T-cell (primary cell): ENCODE measurements at places on chromosomes 6 and 20.

GRCh38 chr6:5751525-5752390 is 255.0 kb downstream of the NRN1 start:
- no peak for DNase-seq

- no peak for DNase-seq
These were observed 35.4 kb downstream of the DACT2 start for GRCh38 chr6:168284187-168284586.

- no peak for DNase-seq
These were observed 247.0 kb upstream of the KCNQ5 start for GRCh38 chr6:72374857-72375256.

DNA sequence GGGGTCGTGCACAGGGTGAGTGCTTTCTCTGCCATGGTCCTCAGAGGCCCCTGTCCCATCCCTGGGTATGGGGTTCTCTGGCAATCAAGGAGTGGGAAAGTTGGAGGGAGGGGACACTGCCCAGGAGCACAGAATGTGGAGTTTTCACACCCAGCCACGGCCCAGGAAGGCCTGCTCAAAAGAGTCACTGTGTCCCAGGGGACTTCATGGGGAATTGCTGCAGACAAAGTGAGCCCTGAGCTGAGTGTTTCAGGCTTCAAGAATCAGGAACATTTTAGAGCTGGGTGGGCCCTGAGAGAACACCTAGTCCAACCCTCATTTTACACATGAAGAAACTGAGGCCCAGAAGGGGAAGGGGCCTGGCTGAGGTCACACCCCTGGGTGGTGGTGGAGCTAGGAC is 5.7 kb downstream of the MAPK13 start:
- DNase-seq: no peak

- DNase-seq: no peak
These were observed 39.4 kb upstream of the SPDEF start for GRCh38 chr6:34595332-34596184.

DNA sequence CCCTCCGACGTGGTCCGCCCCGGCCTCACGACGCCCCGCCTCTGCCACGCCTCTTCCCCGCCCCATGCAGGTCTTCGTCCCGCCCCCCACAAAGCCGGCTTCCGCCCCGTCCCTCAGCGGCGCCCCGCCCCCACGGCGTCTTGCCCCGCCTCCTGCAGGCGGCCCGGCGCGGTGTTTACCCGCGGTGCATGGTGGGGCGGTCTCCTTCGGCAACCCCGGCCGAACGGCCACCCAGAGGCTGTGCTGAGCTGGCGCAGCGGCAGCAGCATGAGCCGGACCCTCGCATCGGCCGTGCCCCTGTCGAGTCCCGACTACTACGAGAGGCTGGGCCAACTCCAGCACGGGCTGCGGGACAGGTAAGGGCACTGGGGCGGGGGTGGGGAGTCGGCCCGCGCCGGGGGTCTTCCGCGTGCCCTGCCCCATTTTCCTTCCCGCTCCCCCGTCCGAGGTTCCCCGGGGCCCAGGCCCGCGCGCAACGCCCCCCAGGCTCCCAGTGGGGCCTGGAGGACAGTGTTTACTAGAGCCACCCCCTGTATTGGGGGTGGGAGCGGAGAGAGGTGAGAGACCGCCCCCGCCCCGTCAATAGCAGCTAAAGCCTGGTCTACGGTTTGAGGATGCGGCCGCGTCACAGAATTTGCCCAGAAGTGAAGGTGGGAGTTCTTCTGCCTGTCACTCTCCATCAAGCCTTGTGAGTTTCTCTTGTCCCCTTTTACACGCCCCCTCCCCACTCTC is at the start of gene KIZ:
Gene KIZ, plus strand, starts transcription at position 234 of the 732 bp plus-strand sequence. Its CDS starts 34 bp downstream, at position 268.
- DNase-seq: peak; percentile 99

DNA sequence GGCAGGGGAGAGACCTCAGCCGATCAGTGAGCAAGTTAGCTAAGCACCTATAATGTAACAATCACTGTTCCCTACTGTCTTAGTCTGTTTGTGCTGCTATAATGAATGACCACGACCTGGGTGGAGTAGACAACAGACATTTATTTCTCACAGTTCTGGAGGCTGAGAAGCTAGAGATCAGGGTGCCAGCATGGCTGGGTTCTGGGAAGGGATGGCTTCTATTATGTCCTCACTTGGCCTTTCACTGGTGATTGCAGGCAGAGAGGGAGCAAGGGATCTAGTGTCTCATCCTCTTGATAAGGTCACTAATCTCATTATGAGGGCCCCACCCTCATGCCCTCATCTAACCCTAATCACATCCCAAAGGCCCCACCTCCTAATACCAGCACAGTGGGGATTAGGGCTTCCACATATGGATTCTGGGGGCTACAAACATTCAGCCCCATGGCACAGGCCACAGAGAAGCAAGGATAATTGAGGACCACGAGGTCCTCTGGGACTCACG is 162.5 kb downstream of the CD83 start:
- no peak for DNase-seq

DNA sequence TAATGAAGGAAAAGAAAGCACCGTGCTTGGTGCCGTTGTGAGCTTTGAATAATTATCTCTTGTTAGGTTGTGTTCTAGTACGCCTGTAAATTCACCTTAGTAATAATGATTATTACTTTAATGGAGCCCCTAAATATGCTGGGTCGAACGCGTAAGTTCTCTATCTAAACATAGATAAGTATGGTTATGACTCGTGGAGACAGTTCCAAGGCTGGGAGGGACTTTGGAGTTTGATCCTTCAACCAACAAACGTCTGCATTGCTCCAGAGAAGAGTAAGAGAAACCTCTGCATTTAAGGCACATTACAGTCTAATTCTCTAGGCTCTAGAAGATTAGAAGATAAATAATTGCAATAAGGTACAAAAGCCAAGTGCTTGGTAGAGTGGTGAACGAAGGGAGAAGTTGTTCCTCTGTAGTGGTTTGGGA is 514 bp downstream of the ACOT13 start:
- no peak for DNase-seq

GRCh38 chr6:75098709-75099108 is 107.1 kb downstream of the COL12A1 start:
- no peak for DNase-seq

DNA sequence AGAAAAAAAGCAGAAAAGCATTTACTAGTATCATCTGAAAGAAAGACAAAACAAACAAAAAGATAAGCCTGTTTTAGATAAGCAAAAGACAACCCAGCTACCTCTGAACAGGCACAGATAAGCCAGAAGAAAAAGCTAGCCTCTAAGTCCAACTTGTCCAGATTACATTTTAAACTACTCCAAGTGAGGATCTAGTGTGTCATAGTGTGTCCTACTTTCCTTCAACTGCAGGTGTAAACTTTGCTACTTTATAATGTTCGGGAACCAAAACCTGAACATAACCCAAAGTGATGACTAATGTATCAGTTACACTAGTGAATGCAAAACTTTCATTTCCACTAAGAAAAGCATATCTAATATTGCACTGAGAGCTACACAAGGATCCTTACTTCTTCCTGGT is 19.5 kb downstream of the ADNP start:
- no peak for DNase-seq

GRCh38 chr6:5850848-5851255 is 155.9 kb downstream of the NRN1 start:
- no peak for DNase-seq

DNA sequence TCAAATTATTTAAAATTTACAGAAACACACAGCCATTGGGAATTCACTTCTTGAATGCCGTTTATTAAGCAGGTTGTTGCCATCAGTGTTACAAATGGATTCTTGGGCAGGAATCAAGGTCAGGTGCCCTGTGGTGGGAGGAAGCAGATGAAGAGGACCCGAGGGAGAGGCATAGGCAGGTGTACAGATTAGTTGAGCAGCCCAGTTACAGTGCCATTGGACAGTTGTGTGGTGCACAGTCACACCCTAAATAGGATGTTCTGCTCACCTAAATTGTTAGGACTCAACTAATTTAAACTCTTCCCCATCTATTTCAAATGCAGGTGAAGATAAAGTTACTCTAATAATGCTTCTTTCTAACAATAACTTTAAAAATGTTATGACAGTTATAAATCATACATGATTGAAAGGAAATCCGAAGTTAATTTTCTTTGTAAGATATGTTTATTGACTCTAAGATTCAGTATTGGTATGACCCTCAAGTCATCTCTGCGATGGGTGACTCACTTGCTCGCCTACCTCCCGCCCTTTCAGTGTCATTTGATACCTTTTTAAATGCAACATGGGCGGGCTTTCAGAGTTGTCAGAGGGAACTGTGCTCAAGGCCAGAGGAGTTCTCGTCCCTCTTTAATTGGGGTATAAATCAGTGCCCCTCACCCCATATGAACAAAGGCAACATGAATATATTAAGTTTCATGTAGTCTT is 35.1 kb downstream of the DSE start:
- DNase-seq: no peak

GRCh38 chr6:13194852-13195251 is 133.5 kb downstream of the TBC1D7 start:
- no peak for DNase-seq

DNA sequence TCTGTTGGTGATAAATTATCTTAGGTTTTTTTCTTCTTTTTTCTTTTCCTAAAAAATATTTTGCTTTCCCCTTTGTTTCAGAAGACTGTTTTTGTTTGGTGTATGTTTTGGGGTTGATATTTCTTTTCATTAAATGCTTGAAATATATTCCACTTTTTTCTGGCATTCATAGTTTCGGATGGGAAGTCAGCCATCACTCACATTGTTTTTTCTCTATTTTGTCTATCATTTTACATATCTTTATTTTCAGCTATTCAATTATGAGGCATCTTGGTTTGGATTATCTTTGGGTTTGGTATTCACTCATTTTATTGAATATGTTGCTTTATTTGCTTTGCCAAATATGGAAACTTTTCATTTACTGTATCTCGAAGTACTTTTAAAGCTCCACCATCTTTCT is 600.5 kb upstream of the EYS start:
- DNase-seq: no peak

- no peak for DNase-seq
These were observed at the start of gene SLC35F1 for GRCh38 chr6:117906958-117907600. SLC35F1 (plus strand) TSS chr6:117907264.

DNA sequence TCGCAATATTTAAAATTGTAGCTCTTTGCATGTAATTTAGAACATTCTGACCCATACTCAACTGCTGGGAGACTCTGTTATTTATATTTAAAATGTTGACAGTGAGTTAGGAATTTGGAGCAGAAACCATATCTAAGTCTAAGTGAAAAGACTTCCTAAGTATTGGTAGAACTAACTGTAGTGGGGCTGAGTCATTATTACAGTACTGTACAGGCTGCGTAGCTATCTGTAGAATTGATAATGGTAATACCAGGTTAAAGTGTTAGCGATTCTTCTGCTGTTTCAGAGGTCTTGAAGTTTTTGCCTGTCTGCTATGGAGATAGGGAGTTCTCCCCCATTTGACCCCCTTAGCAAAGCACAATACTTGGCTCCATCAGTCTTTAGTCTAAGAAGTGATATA is 3.6 kb downstream of the TOP1 start:
- DNase-seq: no peak

GRCh38 chr6:11262242-11262641 is 29.8 kb upstream of the NEDD9 start:
- no peak for DNase-seq

DNA sequence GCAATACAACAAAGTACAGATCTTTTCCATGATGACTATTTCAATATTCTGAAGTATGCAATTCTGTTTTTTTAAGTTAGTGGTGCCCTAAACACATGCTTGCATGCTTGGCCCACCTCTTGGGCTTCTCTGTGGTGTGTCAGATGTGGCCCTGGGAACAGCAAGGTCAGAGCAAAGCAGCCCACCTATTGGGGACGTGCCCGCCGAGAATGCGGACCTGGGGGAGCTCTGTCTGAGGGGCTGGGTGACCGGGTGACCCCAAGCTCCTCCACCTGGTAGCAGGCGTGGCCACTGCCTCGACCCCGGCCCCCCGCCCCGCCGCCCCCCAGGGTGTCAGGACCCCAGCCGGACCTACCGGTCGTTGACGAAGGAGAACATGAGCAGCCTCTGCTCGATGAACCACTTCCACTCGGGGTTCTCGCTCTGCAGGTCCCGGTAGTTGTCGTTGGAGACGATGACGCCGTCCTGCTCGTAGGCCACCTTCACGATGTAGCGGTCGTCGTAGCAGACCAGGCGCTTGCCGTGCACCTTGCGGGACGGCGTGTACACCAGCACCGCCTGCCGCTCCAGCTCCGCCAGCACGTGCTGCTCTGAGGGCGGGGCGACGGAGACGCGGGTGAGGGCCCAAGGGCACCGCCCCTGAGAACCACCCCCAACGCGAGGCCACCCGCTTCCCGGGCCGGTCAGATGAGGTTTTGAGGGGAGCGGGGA is 28.3 kb downstream of the ZC3H12D start:
- no peak for DNase-seq

DNA sequence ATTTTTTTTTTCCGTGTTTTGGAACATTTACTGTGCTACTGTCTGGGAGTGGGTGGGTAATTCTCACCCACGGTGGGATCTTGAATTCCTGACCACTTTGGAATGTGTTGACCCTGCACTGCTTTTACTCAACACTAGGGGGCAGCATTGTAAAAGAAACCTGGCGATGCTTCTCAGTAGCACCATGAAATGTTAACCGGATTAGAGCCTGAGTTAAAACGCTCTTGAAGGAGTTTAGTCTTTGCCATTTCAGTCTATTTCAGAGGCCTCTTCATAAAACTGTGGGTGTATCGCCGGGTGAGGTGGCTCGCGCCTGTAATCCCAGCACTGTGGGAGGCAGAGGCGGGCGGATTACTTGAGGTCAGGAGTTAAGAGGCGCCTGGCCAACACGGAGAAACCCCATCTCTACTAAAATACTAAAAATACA is 114.4 kb upstream of the PRND start:
- DNase-seq: peak; percentile 64

DNA sequence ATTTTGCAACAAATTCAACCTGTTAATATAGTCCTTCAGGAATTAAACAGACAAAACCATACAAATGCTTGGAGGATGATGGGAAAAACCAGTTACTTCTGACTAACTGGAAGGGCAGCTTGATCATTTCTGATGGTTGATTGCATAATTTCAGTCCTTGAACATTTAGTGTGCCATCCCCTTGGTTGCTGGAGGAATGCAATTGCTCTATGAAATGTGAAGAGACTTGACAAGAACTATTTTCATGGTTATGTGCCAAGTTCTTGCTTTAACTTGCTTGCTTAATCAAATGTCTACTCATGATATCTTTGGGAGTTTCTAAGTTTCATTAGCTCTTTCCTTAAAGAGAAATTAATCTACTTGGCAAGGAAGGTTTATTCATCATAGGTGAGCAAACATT is 45.2 kb downstream of the ANKEF1 start:
- no peak for DNase-seq

GRCh38 chr6:104606361-104606760 is 253.4 kb downstream of the HACE1 start:
- no peak for DNase-seq

DNA sequence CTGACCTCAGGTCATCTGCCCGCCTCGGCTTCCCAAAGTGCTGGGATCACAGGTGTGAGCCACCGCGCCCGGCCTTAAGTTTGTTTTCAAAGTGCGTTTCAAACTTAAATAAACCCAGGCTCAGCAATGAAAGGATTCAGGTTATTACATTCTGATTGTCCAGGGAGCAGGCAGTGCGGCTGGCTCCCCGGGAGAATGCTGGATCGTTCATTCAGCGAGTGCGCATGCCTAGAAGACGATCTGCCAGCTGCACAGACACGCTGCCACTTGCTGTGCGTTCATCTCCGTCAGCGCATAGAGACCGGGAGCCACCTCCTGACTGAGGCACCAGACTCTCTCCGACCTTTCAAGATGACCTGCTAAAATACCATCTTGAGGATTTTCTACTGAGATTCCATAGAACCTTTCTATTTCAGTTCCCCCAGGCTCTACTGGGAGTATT is 163.9 kb upstream of the ZNF217 start:
- DNase-seq: no peak
